ENCODE measurements at places on chromosomes 7 and 10.
A peak's percentile ranks its signal among the peaks of the same experiment; 100 is the strongest.

DNA sequence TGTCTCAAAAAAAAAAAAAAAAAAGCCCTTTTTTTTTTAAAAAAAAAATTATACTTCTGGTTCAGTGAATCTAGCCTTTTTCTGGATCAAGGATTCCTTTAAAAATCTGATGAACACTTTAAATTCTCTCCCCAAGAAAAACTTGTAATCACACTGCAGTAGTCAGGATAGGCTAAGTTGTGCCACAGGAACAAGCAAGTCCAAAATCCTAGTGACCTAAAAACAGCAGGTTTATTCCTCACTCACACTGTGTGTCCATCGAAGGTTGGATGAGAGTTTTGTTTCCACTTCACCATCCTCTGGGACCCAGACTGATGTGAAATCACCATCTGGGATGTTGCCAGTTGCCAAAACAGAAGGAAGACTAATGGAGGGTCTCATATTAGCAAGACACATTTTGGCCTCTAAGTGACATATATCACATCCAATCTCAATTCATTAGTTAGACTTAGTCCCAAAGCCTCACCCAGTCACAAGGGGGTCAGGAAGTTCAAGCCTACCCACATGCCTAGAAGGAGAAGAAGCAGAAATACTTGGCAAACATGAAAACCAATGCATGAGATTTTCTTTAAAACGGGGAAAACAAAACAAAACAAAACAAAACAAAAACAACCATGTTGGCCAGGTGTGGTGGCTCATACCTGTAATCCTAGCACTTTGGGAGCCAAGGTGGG lies 32.7 kb downstream of the CYP17A1 start:
- no peak for DNase-seq

DNA sequence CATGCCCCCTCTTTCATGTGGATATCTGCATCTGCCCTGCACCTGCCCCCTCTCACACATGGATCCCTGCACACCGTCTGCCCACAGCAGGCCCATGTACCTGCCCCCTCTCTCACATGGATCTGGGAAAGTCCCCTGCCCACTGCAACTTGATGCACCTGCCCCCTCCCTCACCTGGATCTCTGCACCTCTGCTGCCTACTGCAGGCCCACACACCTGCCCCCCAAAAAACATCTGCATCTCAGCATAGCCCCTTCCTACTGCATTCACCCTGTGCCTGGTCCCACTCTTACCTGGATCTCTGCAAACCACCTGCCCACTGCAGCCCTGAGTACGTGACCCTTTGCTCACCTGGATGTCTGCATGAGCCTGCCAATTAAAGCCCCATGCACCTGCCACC lies 479.8 kb downstream of the PTPRN2 start:
- no peak for DNase-seq

DNA sequence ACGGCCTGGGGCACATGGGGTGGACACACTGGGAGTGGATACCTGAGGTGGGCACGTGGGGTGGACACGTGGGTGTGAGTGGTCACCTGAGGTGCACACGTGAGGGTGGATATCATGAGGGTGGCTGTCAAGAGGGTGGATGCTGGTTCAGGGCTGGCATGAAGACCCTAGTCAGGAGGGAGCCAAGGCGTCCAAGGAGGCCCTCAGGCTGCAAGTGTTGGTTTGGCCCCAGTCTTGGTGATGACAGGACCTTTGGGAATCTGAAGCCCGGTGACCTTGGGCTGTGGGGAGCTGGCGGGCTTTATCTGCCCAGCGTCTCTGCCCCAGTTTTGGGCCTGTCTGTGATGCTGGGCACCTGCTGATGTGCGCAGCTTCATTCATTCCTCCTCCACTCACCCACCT lies 24.9 kb upstream of the PFKFB3 start:
- DNase-seq, result no peak

DNA sequence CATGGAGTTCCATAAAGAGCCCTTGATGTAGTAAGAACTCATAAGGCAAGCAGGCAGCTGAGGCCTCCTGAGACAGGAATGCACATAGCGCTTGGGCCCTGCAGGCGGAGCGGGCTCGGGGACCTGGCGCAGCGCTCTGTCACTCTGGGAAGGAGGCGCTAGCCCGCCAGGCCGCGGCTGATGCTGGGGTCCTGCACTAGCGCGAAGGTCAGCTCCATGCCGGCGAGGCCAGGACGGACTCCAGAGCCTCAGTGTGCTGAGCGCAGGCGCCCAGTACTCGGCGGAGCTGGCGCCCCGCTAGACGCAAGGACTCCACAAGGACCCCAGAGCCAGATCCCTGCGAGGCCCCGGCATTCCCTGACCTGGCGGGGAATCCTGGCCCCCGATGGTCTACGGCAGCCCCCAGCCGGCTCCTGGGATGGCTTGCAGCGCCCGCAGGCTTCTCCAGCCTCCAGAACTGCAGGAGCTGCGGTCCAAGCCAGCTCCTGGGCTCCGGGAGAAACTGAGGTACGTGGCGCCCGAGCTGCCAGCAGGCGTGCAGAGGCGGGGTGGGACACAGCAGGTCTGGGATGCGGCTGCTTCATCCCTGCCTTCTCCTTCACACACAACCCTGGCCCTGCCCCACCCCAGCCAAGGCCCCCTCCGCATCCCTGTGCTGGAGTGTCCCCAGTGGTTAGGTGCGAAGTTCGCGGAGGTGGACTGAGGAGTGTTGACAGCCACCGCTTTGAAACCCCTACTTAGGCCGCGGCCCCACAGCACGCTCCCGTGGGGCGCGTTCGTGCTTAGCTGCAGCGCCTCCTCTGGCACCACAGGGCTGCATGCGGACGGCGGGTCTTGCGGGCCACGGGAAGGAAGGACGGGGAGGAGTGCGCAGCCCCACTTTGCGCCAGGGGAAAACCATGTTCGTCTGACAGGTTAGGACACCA lies 761.5 kb upstream of the POM121L12 start:
- no peak for DNase-seq

DNA sequence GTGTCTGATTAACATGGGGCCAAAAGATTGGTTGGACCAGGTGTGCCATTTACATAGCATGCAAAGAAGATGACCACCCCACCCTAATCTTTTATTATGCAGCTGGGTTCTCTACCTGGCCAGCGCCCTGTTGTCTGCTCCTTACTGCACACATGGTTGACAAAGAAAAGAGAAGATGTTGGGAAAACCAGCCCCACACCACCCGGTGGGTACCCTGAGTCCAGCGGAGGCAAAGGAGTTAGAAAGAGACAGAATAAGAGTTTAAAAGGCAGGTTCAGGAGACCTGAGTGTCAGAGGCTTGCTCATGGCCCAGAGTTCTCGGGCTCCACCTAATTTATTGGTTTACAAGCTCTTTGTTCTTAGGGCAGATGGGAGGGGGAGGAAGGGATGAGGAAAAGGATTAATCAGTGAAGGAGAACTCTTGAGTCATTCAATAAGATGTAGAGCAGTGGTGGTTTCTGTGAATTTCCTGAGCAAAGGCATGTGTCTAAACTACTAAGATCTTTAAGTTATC lies 24.1 kb upstream of the ABCA13 start:
- DNase-seq, result no peak

DNA sequence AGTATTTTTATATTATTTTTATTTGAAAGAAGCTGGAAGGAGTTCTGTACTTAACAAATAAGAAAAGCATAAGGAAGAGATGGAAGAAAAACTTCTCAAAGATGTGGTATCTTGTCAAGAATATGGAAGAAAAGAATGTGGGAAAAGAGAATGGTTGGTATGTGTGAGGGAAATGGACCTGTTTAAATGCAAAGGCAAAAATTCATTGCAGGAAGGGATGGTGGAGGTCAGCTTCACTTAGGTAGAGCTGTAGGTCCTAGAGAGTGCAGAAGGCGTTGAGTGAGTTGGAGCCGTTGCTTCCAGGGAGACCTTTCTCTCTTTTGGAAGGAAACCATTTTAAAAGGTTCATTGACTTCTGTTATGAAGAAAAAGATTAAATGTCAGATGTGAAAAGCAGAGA lies 107.3 kb downstream of the EXOC4 start:
- DNase-seq, result no peak

DNA sequence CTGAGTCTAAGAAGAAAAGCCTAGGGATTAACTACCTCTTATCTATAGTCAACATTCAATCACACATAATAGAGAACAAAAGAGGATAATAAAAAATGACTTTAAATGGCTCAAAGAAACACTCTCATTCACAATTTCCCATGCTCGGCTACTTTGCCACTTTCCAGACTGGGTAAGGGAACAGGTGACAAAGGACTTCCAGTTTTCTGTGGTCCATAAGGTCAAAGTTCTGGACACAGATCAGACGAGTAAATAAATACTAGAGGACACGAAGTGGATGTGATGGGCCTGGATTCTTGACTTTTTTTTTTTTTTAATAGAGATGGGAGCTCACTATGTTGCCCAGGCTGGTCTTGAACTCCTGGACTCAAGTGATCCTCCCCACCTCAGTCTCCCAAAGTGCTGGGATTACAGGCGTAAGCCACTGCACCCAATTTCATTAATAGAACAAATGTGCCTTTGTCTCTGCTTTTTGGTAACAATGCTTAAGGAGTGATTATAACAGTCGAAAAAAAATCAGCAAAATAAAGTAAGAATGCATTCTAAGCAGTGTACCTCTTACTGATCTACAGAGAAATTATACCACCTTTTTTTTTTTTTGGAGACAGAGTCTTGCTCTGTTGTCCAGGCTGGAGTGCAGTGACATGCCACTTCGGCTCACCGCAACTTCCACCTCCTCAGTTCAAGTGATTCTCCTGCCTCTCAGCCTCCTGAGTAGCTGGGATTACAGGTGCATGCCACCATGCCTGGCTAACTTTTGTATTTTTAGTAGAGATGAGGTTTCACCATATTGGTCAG lies 70.6 kb downstream of the WAPL start:
- no peak for DNase-seq

- DNase-seq, result no peak
Observed at GRCh38 chr10:71176661-71177060, 35.7 kb upstream of the UNC5B start.

GRCh38 chr7:2041496-2042367 lies 191.0 kb downstream of the MAD1L1 start:
- DNase-seq, result peak; percentile 34

DNA sequence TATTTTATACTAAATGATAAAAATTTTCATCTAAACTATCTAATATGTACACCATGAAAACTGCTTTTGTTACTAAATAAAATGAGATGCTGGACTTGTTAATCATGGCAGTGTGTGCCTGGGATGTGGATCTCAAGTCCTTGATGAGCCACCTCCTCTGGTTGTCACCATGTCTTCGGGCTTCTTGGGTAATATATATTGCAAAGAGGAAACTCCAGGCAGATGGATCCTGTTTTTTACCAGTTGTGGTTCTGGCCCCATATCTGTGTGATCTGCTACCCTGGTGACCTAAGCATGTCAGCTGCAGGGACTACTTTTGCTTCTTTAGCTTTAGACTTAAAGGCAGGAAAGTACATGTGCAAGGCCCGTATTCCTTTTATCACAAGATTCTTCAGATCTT lies 46.2 kb downstream of the TMEM60 start:
- no peak for DNase-seq

DNA sequence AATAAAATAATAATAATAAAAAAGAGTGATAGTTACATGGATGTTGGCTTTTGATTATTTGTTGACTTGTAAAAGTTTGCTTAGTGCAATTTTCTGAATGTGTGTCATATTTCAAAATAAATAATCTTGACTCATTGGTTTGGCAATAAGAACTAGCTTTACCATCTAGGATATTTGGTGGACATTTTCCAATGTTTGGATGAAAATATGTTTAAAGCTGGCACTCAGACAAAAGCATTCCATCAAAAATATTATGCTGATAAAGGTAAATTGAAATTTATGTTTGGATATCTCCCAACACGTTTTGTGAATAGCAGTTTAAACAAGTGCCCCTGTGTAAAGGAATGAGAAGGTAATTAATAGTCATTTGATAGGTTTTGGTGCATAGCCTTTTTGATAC lies 62.5 kb upstream of the KCNMA1 start:
- DNase-seq, result no peak

DNA sequence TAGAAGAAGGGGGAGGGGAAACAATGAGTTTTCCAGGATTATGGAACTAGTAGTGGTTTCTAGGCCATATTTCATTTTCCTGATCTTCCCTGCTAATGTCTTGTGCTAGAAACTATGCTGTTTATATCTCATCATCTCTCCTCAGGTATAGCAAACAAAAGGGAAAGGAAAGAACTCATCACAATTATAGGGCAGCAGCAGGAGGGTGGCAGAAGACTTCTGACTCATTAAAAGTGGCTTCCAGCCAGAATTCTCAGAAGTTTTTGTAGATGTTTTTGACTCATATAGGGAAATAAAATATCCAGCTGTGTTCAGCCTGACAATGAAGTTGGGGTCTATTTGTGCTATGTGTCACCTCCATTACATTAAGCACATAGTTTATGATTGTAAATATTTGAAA lies 6.5 kb downstream of the AHR start:
- no peak for DNase-seq

DNA sequence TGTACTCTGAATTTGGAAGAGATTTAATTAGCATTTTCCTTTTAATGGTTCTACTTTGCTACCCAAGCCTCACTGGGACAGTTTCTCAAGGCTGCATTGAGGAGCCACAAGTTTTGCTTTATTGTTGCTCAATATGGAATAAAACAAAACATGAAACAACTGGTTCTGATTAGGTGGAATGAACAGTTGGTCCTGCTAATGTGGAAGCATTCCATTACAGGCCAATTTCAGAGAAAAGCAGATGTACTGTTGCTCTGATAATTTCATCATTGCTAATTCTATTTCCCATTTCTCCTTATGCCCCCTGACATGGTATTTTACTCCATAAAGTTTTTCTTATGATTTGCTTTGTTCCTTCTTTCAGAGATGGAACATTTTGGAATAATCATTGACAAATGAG lies 66.0 kb upstream of the PAPSS2 start:
- DNase-seq, result no peak

DNA sequence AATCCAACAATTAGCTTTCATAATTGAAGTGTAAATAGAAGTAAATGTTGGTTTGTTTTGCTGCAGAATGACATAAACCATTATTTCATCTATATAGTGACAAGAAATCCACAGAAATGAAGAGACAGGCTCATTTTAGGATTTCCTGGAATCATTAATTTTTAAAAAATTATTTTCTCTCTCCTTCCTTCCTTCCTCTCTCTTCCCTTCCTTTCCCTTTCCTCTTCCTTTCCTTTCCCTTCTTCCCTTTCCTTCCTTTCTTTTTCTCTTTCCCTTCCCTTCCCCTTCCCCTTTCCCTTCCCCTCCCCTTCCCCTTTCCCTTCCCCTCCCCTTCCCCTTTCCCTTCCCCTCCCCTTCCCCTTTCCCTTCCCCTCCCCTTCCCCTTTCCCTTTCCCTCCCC lies 51.2 kb upstream of the KMT2C start:
- DNase-seq, result no peak

GRCh38 chr7:88666626-88667025 lies 92.9 kb upstream of the ZNF804B start:
- no peak for DNase-seq

DNA sequence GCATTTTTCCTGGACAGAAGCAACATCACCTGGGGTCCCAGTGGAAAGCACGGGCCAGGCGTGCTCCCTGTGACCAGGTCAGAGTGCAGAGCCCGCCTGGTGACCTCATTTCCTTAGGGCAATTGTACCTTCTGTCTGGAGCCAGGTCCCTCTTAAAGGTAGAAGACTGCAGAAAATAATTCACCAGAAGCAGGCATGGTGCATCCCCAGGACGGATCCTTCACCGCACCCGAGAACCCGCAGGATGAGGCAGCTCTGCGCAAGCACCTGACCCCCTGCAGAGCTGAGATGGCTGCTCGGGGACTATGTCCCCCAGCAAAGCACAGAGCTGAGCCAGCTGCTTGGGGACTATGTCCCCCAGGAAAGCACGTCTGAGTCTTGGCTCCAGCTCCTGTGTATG lies 557.6 kb downstream of the PTPRN2 start:
- no peak for DNase-seq
